Stimulated activated CD4-positive, alpha-beta T cell treated with anti-CD3 and anti-CD28 coated beads, Interleukin-1b, Interleukin-23, amount 100 ng/mL, for 48 hours (primary cell): ENCODE measurements at places on chromosomes 6 and 20.

- DNase-seq = no peak
These were observed 426.4 kb downstream of the PREX1 start for GRCh38 chr20:48401359-48401758.

- no peak for DNase-seq
These were observed 4.3 kb upstream of the BTN3A2 start for GRCh38 chr6:26360451-26361416.

GRCh38 chr6:169950558-169950957 is 199.1 kb downstream of the ERMARD start:
- no peak for DNase-seq

DNA sequence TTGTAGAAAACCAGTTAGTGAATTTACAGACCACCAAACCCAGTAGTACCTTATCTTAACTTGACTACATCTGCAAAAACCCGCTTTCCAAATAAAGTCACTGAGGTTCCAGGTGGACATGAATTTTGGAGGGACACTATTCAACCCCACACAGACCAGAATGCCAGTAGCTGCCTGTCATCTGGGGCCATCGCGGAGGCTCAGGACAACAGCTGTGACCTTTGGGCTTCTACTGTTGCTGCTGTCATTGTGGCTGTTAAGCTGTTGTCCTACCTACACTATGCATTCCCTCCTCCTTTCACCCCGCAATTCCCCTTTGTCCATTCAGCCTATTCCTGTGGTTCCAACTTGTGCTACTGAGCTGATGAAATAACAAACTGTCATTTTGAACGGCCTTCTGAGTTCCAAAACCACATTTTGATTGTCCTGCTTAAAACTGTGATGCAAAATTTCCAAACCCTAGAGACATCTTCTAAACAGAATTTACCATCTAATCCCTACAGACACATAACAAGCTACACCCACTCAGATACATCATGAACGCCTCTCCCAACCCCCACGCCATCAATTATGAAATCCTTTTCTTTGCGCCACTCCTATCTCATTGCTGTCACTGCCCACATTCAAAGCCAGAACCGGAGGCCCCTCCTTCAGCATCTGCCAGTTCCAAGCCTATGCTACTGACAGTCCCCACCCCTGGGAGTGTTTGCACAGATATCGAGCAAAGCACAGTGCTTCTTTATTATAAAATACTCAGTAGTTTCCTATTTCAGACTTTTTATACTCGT is 125.0 kb downstream of the C6orf118 start:
- DNase-seq = no peak

DNA sequence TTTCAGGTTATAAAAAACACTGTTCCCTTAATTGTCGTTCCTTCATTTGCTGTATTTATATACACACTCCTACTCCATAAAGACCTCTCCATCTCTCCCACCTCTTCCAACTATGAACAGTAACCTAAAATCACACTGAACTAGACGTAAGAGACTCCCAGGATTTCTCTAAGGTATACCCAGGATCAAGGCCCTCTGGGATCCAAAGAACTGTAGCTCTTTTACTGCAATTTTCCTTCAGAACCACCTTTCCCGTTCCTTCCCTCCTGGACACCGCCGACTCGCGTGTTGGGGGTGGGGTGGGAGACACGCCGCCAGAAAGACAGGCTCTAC is 680 bp downstream of the LATS1 start:
- no peak for DNase-seq
